ENCODE measurements at places on chromosomes 6 and 20. TPM values are rescaled to one million over a fixed set of nuclear protein-coding genes. Genes with fewer than 3 reads are reported as not detected.

DNA sequence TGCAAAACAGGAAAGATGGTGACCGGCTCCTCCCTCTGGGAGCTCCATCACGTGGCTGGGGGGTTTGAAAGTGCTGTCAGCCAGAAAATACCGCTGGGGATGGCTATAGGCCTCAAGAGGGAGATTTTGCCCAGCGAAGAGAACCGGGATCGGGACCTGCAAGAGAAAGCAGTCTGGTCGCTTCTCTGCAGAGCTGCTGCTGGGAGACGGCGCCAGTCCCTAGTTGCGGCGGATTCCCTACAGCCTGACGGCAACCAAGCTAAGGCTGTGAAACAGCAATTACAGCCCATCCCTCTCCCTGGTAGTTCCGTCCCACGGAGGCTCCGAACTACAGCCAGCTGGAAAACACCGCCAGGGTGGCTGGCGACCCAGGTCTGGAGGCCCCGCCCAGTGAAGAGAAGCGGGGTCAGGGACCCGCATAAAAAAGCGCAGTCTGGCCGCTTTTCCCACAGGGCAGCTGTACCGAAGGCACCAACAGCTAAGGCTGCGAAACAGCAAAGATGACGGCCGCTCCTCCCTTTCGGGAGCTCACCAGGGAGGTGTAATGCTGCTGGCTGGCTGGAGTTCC, 238.1 kb upstream of the IRAK1BP1 start:
- peak; percentile 12 for DNase-seq
- peaks cover 5% of the 10 kb centered on the region for H3K27me3 ChIP-seq
- no peaks in the 10 kb centered on the region for H3K4me1 ChIP-seq
- no peak overlapping the region for H3K27ac ChIP-seq

DNA sequence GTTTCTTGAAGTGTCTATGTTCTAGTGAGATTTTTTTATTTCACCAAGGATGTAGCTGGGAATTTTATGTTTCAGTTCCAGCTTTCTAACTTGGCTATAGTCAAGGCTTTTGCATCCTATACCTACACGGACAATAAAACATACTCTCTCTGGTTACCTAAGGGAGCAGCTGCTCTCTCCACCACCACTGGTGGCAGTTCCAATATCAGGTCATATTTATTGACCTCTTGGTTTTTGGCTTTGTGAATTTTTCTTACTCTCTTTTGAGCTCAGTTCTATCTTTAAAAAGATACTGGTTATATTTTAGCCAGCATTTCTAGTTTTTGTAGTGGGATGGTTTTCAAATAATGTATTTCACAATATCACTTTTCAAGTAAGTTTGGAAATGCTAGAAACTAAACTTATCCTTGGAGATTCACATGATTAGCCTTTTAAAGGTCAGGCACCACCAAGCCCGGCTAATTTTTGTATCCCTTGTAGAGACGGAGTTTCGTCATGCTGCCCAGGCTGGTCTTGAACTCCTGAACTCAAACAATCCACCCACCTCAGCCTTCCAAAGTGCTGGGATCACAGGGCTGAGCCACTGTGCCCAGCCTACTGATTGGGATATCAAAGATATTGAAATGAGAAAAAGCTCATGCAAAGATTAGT, 34.7 kb upstream of the HAO1 start:
- H3K27me3 ChIP-seq: no peaks in the 10 kb centered on the region
- no peak overlapping the region for H3K4me3 ChIP-seq
- no peak for DNase-seq
- no peaks in the 10 kb centered on the region for H3K36me3 ChIP-seq

GRCh38 chr20:32431457-32431856, 73.3 kb downstream of the ASXL1 start:
- H3K4me3 ChIP-seq: no peak overlapping the region
- H3K27ac ChIP-seq: no peak overlapping the region
- no peak for DNase-seq
- peaks cover 25% of the 10 kb centered on the region for H3K4me1 ChIP-seq
- H3K36me3 ChIP-seq: peaks cover 8% of the 10 kb centered on the region

PEX7 gene
- total RNA-seq: 14.0 TPM

C20orf141 gene
- not detected for total RNA-seq

GSTA2 gene
- total RNA-seq: not detected

WFDC10B gene
- not detected for total RNA-seq

DNA sequence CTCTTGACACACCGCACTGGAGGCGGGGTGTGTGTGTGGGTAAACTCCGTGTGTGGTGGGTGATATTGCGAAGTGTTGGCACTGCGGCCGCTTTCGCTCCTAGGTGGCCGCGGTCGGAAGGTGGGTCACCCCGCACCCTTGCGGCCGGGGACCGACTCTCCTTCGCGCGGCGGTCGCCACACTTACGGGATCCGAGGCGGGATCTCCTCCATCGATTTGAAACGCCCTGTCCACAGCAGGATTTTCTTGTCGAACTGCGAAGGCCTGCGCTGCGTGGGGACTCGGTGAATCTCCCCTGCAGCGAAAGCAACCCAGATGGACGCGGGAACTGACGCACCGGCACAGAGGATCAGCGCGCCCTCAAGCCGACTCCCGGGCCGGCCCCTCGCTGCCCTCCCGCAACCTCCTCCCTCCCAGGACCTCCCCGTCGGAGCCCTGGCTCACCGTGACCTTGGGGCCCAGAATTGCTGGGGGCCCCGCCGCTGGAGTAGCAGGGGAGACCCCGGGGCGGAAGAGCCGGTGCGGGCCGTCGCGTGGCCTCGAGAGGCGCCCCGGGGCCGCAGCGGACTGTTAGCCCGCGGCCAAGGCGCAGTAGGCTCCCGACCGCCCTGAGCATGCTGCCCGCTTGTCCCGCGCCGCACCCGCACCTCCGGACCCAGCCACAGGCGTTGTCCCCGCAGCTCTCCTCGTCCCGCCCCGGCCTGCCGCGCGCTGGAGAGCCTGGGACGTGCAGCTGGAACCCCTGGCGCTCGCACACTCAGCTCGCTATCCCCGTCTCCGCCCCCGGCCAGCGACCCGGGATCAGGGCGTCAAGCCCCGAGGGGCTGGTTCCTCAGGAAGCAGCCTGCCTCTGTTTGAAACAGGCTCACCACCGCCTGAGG, at the start of gene FAM162B:
Gene FAM162B, minus strand, starts transcription at position 759 of the 881 bp plus-strand sequence. Its CDS starts 143 bp downstream, at position 616.
- peaks cover 24% of the 10 kb centered on the region for H3K4me1 ChIP-seq
- peak within 1 kb of the TSS; percentile 55 for H3K4me3 ChIP-seq
- DNase-seq: peak; percentile 74
- H3K36me3 ChIP-seq: no peaks in the 10 kb centered on the region

GRCh38 chr6:72716916-72717315, 95.1 kb downstream of the KCNQ5 start:
- H3K4me1 ChIP-seq: no peaks in the 10 kb centered on the region
- no peak overlapping the region for H3K4me3 ChIP-seq
- no peak for DNase-seq
- H3K27ac ChIP-seq: no peak overlapping the region

LTA gene
- total RNA-seq: not detected

DNA sequence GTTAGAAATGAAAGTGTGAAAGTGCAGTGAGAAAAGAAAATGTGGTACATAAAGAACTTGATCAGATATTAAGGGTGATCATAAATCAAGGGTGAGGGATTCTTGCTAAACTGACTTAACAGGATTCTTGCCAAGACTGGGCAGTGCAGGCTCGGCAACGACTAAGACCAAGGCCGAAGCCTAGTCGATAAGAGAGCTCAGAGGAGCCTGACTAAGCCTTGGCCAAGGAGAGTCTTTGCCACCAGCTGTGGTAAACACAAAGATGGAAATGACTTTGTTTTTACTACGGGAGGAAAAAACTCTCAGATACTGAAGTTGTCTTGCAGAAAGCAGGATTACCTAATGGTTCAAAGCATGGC, 196.6 kb downstream of the LY86 start:
- no peaks in the 10 kb centered on the region for H3K27me3 ChIP-seq
- no peak overlapping the region for H3K4me3 ChIP-seq
- H3K4me1 ChIP-seq: peaks cover 13% of the 10 kb centered on the region
- H3K36me3 ChIP-seq: no peaks in the 10 kb centered on the region
- DNase-seq: no peak

DNA sequence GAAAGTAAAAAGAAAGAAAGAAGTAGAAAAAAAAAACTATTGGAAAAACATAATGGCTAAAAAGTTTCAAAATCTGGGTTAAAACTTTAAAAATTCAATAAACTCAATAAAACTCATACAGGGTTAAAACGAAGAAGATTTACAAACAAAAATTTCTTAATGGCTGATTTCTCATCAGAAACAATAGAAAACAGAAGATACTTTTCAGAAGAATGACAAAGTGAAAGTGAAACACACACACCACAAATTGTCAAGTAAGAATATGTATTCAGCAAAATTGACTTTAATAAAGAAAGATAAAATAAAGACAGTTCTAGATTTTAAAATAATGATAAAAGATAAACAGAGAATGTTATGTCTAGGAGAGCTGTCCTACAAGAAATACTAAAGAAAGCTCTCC, 618.9 kb upstream of the GJE1 start:
- no peak overlapping the region for H3K4me3 ChIP-seq
- no peak overlapping the region for H3K27ac ChIP-seq
- H3K27me3 ChIP-seq: no peaks in the 10 kb centered on the region

PNPLA1 gene
- total RNA-seq: not detected

- no peak for DNase-seq
- H3K4me3 ChIP-seq: no peak overlapping the region
- H3K36me3 ChIP-seq: no peaks in the 10 kb centered on the region
- H3K27ac ChIP-seq: no peak overlapping the region
- H3K4me1 ChIP-seq: no peaks in the 10 kb centered on the region
Observed at GRCh38 chr6:161188547-161189465, 85.1 kb downstream of the AGPAT4 start.

GNAS-AS1 gene
- 0.83 TPM for total RNA-seq

DNA sequence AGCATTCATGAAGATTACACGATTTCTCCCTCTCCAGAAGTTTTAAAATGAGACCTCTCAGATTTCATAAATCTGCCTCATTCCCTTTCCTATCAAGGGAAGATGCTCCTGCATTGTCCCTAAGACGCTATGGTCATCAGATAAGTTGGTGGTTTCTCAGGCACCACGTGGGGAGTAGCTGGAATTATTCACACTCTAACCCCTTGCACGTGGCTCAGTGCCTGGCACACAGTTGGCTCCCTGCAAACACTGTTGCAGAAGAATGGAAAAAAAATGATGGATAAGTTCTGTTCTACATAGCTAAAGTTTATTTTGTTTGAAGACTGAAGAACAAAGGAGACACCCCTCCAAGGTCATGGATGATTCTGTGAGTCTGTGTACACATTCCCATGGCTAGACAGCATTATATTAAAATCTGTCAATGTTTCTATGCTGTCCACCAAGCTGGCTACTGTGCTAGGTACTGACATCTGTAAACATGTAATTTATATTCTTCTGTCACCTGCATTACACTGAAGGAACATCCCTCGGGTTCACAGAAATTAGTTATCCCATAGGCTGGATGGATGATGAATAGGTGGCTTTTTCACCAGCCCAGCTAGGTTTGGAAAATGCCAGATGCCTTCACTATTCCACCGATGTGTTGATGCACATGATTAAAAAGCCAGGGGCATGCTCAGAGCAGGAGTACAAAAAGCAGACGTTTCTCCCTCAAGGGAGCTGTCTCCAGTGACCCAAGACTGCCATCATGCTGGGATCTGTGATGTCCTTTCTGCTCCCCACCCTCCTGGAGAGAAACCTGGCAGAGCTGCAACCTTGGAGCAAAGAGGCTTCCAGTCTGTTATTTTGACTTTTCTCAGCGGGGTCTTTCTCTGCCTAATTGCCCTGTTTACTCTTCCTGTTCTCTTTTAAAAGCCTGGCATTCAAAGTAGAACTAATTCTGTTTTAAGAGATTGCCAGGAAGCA, 610.5 kb downstream of the UTRN start:
- no peak for DNase-seq
- no peaks in the 10 kb centered on the region for H3K4me1 ChIP-seq
- no peaks in the 10 kb centered on the region for H3K36me3 ChIP-seq
- H3K27me3 ChIP-seq: no peaks in the 10 kb centered on the region
- H3K27ac ChIP-seq: no peak overlapping the region

- no peak overlapping the region for H3K4me3 ChIP-seq
- H3K27me3 ChIP-seq: no peaks in the 10 kb centered on the region
- no peaks in the 10 kb centered on the region for H3K36me3 ChIP-seq
- H3K4me1 ChIP-seq: peaks cover 3% of the 10 kb centered on the region
- DNase-seq: no peak
Observed at GRCh38 chr6:39801456-39802251, 9.5 kb downstream of the DAAM2 start.

CLIC5 gene
- total RNA-seq: 263 TPM

DNA sequence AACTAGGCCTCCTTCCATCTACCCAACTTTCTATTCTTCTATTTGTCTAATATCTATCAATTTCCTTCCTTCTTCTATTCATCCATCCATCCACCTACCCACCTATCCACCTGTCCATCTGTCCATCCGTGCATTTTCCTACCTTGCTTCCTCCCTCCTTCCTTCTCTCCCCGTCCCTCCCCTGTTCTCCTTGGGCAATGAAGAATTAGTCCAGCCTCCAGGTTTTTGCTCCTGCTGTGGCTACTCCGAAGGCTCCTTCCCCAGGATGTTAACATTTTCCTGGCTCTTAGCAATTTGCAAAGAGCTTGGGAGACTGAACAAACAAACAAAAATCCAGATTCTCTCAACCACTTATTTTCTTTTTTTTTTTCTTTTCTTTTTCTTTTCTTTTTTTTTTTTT, 81.6 kb downstream of the KCNB1 start:
- DNase-seq: no peak
- peaks cover 31% of the 10 kb centered on the region for H3K4me1 ChIP-seq
- no peaks in the 10 kb centered on the region for H3K27me3 ChIP-seq
- H3K27ac ChIP-seq: peak overlapping the region; percentile 69

- peaks cover 12% of the 10 kb centered on the region for H3K4me1 ChIP-seq
- H3K36me3 ChIP-seq: no peaks in the 10 kb centered on the region
- no peak overlapping the region for H3K27ac ChIP-seq
- no peaks in the 10 kb centered on the region for H3K27me3 ChIP-seq
- H3K4me3 ChIP-seq: no peak overlapping the region
Observed at GRCh38 chr6:145823328-145823944, 8.8 kb upstream of the FBXO30 start.

DNA sequence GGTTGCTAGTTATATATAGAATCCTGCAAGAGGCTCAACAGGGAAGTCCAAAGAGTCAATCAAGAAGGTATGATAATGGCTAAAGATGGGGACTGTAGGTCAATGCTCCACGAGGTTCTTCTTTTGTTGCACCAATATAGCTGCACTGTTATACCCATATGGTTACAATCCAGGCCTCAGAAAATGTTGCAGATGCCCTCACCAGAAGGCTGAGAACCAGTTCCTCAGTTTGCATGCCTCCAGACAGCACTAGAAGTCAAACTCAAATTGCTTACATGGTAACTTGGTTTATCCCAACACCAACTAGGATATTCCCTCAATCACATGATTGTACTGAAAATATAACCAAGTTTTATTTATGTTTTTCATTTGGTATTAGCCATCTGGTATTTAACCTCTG, 12.1 kb downstream of the EEF1A1 start:
- no peaks in the 10 kb centered on the region for H3K27me3 ChIP-seq
- H3K4me1 ChIP-seq: no peaks in the 10 kb centered on the region
- DNase-seq: no peak
- no peak overlapping the region for H3K4me3 ChIP-seq
- no peak overlapping the region for H3K27ac ChIP-seq
- H3K36me3 ChIP-seq: no peaks in the 10 kb centered on the region

GRCh38 chr6:6376845-6377244, 56.4 kb upstream of the F13A1 start:
- H3K4me1 ChIP-seq: no peaks in the 10 kb centered on the region
- no peak overlapping the region for H3K27ac ChIP-seq

FNDC11 gene
- total RNA-seq: not detected

All from heart right ventricle (tissue), 16 donors.